Lung microvascular endothelial cell (primary cell): ENCODE measurements at places on chromosomes 3 and 15. TPM values are rescaled to one million over a fixed set of nuclear protein-coding genes. Genes with fewer than 3 reads are reported as not detected.

DNA sequence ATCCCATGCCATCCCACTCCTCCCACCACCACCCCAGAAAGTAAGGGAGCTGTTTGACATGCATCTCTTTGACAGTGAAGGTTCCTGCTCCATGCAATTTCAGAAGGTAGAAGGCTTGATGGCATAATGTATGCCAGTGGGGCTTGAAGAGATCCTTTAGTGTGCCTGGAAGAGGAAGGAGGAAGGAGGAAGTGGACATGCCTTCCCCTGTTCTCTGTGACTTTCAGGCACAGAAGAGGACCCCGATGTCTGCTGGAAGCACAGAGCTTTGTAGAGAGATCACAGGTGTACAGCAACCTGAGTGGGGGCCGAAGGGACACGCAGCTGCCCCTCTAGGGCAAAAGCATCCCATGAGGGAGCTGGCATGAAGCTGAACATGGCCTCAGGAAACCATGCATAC, 171.6 kb downstream of the CD47 start:
- no peak for DNase-seq

GRCh38 chr15:38992930-38993329, 428.3 kb upstream of the RASGRP1 start:
- no peak for DNase-seq

DNA sequence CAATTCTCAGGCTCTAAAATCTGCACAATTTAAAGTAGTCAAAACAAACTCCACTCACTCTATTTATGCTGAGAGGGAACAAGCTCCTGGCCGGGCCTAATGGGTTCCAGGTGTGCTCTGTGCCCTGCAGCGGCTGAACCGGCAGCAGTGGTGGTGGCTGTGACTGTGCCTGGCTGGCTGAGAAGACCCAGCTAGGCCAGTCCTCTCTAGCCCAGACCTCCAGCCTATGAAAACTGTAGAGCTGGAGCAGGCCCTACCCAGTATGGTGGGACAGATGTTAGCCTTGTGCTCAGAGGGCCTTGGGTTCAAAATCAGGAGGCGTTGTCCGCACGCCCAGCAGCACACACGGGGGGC, 37.0 kb downstream of the EPHB3 start:
- DNase-seq: no peak

- DNase-seq: peak; percentile 54
These were observed 7.8 kb downstream of the THBS1 start for GRCh38 chr15:39588531-39589192.

DNA sequence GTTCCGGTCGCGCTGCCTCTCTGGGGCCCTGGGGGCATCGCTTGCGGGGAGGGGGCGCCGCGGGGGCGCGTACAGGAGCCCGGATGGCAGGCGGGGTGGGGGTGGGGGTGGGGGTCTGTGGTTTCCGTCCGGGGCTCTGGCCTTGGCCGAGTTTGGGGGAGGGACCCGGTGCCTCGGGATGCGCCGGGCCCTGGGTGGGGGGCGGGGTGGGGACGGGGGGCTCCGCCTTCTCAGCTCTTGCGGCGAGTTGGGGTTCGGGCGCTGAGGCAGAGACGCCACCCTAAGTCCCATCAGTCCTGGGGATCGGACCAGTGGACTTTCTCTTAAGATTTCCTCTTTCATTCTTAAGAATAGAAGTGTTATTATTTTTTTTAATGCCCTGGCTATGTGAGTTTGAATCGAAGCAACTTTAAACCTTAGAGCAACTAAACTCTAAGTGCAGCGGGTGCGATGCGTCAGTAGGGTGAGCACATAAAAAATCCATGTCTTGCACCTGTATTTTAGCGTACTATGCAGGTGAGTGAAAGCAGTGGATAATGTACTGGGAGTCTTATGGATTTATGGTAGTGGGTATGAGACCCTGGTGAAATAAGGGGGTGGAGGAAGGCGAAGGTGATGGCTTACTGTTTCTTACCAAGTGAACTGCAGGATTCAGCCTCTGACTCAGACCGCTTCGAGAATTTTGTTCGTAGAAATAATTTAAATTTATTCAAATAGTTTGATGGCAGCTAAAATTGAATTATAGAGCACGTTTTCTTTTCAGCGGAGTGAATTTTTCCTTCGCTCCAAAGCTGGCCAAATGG, 762 bp downstream of the CTNNB1 start:
- DNase-seq: peak; percentile 50

DNA sequence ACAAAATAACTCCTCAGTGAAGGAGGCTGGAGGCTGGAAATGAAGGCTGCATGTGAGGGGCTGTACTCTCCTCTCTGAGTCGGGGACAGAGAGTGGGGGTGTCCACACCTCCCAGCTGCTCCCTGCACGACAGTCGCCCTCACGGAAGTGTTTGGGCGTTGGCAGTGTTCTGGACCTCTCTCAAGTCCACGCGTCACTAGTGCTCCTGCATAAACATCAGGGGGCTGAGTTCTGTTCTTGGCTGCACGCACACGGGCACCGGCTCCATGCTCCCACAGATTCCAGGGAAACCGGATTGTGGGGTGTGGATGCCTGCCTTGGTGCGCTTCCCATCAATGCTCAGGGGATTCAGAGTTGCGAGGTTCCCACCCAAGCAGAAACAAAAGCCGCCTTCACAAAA, 7.4 kb downstream of the RASGRF1 start:
- no peak for DNase-seq

DNA sequence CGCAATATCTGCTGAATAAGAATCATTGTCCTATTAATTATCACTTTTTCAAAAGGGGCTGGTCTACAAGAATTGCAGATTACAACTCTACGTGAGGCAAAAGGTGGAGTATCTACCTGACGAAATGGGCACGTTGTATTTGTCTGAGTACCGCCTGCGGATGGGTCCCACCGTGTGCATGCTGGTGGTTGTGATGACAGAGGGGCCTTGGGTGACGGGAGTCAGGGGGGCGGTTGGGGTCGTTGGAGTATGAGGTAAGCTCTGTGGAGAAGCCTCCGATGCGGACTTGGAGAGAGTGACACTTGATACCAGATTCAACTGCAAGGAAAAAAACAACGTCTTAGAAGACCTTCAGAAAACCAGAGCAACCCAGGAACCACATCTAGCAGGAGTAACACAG, 605.8 kb downstream of the FOXP1 start:
- DNase-seq: no peak

GRCh38 chr3:74287557-74287956, 326.9 kb downstream of the CNTN3 start:
- no peak for DNase-seq

DNA sequence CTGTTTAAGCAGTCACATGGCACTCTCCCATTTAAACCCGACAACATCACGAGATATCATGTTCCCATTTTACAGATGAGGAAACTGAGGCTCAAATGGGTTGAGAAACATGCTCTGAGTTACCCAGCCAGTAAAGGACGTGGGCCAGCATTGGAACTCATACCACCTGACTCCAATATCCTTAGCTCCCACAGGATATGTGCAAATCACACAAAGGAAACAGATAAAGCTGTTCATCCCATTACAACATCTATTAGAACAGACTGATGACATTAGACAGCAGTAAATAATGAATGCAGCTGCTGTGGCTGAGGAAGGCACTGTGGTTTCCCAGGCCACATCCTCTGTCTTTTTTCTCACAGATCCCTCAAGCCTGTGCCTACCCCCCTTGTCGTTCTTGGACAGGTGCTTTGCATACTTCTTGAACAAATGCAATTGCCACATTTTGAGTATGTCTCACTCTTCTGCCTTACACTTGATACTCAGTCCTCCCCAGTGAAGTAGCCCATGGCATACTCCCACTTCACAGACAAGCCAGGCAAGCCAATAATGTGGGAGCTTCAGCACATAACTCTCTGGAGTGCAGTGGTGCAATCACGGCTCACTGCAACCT, 17.7 kb downstream of the FRMD4B start:
- DNase-seq: peak; percentile 87

DNA sequence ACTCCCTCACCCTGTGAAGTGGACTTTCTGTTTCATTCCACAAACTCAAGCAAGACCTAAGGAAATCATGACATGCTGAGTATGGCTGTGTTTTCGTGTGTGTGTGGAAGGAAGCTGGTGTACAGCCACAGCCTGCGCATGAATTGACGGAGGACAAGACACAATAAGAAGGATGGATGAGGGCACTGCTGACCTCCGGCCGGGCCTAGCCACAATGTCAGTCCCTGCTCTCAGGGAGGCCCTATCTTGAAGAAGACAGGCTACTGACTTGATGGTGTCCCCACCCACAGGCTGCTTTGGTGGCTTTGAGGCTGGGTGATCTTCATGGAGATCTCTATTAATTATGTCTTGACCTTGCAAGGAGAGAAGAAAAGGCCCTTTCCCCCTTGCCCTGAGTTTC, 39.3 kb upstream of the CDCP1 start:
- no peak for DNase-seq

GRCh38 chr3:170090601-170090981, 52.8 kb downstream of the GPR160 start:
- no peak for DNase-seq

DNA sequence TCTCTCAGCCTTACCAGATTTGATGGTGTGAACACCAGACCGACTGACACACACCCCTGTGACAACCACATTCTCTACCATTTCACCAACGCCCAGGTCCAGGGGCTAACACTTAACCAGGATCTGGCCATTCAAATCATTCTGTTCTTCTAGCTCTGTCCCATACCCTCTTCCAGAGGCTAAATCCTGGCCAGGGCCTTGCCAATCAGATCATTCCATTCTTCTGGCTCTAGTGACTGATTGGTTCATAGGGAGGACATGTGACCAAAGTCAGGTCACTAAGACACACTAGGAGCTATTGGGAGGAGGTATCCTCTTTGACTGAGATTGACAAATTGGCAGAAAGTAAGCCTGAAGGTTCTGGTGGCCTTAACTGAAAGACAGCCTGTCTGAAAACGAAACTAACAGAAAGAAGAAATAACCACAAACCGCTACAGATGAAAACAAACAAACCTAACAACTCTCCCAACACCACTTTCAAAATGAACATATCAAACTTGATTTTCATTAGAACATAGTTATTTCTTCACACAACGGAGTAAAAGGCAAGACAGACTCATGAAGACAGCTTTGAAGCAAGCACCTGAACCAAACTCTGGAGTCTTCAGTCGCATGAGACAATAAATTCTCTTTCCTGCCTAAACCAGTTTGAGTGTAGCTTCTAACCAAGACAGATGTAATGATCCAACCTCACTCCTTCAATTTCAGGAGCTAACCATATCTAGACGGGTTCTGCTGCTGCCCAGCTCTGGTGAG, 68.5 kb downstream of the TRANK1 start:
- no peak for DNase-seq

- no peak for DNase-seq
These were observed 126.0 kb upstream of the LMOD3 start for GRCh38 chr3:69248436-69248835.

DNA sequence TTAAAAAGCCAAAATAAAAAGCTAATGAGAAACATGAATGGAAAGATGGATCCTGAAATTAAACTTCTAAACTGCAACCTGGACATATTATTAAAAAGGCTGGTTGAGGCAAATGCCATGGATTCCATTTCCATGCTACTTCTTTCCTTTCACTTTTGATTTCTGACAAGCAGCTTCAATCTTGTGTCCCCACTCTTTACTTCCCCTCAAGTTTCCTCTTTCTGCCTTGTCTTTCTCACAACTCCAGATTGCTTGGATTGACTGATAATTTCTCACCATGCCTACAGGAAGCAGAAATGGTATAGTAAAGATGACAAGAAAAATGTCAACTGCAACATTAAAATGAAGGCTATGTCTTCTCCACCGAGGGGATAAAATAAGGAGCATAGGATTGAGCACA, 1136.7 kb downstream of the TUSC7 start:
- no peak for DNase-seq

DNA sequence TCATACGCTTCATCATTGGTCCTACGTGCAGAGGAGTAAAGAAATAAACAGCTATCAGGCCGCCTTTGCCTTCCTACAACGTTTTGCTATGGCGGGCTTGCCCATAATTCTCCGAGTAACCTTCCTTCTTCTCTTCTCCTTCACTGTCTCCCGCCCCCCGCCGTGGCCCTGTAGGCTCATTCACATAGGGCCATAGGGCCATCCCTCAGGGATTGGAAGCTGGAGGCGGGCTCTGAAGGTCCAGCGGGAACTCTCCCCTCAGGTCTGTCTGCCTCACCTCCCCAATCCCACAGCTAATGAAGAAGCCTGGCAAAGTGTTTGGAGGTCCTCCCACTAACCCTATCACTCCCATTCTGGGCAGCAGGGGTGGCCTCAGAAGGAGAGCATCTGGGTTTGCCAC, 43.6 kb downstream of the SEMA5B start:
- DNase-seq: no peak

GRCh38 chr3:123194552-123194951, 7.2 kb upstream of the SEC22A start:
- peak; percentile 26 for DNase-seq

GRCh38 chr3:150703299-150703755, 393 bp downstream of the ERICH6 start:
- DNase-seq: peak; percentile 28

- DNase-seq: peak; percentile 78
These were observed 155.6 kb upstream of the NR2E3 start for GRCh38 chr15:71654720-71655174.

- no peak for DNase-seq
These were observed 56.5 kb downstream of the HERC2 start for GRCh38 chr15:28265334-28266019.

DNA sequence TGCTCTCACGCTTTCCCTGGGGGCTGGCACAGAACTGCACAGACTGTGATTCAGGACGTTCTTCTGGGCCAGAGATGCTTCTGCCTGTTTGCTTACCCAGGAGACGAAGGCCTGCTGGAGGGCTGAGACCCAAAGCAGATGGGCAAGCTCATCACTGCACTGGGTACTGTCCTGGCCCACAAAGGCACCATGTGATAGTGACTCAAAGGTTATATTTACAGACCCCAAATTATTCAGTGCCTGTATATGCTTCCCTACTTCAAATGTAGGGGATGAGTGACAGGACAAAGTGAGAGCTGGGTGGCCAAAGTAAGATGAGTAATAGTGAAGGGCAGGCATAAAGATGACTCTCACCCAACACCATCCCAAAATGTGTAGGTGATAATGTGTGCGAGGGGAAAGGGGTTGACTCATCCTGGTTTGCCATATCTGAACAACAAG, 127.4 kb downstream of the WDR76 start:
- no peak for DNase-seq

- DNase-seq: no peak
These were observed 60.5 kb downstream of the SH3BP5 start for GRCh38 chr3:15271785-15272381.

Gene IQCF2
- total RNA-seq: not detected in 2 replicates

Gene RAB6B
- 0.65 and 2.2 TPM in 2 replicates for total RNA-seq

Gene SLC12A1
- not detected in 2 replicates for total RNA-seq

Gene ARL8B
- total RNA-seq: 39.0 and 52.0 TPM in 2 replicates

Gene OIP5
- total RNA-seq: 1.2 and 4.4 TPM in 2 replicates

Gene TRPM1
- total RNA-seq: 0.20 TPM in 1 of 2 replicates, not detected in the other

Gene RSL24D1
- 52.7 and 59.7 TPM in 2 replicates for total RNA-seq

Gene RTP3
- not detected in 2 replicates for total RNA-seq

Gene HYAL1
- total RNA-seq: 3.1 and 5.8 TPM in 2 replicates

Gene ZMYND10
- total RNA-seq: 0.20 and 0.22 TPM in 2 replicates

Gene RAB8B
- 47.7 and 54.6 TPM in 2 replicates for total RNA-seq

Gene INSYN1
- under 0.01 and 0.22 TPM in 2 replicates for total RNA-seq

Gene RHOV
- not detected in 2 replicates for total RNA-seq
